WTC11 (cell line): ENCODE measurements at places on chromosomes 1 and 21.

DNA sequence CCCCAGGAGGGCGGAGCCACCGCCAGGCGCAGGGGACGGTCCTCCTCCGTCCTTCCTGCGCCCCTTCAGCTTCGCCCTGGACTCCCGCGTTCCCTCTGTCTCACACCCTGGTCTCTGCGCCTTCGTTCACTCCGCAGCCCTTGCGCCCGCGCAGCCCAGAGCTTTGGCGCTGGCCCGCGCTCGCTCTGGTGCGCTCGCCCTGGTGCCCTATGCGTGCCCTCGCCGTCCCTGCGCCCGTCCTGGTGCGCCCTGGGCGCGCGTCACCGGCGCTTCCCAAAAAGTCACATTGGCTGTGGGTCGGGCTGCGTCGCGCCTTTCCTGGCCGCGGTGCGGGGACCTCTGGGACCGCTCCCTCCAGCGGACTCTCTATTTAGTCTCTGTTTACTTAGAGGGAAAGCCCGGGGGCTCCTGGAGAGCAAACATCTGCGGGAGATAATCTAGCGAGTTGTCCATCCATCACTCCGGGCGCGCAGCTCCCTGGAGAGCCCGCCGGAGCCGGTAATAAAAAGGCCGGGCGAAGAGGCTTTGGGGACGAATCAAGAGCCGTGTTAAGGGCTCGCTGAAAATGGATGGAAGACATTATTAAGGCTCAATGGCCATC, 178.6 kb downstream of the PRDM16 start:
- peak; percentile 55 for DNase-seq

DNA sequence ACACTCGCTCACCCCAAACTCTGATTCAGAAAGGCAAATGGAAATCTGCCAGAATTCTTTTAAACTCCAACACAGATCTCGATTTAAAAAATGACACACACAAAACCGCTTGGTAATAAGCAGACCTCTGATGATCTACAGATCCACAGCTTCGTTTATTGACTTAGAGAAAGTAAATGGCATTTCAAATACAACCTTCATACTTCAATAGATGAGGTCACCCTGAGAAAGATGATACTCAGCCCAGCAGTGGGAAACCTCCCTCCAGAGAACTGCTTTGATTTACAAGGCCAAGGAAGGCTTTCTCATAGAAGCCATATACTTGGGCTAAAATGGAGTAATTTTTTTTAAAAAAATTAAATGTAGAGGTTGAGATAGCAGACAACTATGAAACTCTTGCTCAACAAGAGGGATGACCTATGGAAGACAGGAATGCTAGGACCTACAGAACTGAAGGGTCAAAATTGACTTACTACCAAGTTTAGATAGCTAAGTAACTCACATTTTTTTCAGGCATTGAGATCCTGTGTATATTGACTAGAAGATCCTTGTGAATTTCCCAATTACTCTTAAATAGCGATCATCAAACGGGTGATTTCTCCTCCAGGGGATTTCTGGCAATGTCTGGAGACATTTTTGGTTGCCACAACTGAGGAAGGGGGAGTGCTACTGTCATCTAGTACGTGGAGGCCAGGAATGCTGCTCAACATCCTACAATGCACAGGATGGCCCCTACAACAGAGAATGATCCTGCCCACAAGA, 143.9 kb downstream of the CLIC6 start:
- no peak for DNase-seq

DNA sequence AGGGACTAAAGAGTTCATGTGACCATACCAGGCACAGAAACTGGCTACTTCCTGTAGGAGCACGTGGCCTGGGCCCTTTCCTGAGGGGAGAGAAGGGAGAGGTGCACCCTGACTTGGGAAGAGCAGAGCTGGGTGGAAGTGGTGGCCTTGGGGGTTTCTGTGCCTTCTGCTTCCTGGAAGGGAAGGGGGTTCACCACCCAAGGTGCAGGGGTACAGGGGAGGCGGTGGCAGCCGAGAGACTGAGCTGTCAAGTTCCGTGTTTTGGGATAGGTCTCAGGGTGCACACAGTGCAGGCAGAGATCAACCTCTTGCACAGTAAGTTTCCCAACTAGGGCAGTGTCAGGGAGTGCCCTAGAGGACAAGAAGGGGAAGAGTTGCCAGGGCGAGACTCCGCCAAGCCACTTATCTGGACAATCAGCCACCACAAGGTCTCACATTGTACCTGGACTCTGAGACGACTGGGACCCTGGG, 10.1 kb downstream of the HECTD3 start:
- DNase-seq, result no peak

DNA sequence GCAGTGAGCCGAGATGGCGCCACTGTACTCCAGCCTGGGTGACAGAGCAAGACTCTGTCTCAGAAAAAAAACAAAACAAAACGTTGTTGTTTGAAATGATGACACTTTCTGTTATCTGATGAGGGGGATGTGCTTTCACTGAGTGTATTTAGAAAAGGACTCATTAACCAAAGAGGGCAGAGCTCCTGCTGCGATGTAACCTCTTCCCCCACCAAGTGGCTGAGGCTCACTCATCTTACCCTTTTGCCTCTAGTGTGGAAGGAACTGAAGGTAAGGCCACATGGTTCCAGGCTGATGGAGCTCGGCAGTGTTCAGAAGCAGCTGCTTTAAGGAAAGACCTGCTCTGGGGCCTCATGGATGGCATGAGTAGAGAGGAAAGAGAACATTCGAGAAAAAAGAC, 105.7 kb upstream of the RUNX1 start:
- DNase-seq, result no peak

- DNase-seq, result no peak
These were observed 7.9 kb downstream of the TFAP2E start for GRCh38 chr1:35580949-35581388.

GRCh38 chr21:42878678-42878992, 704 bp downstream of the WDR4 start:
- no peak for DNase-seq

GRCh38 chr1:224047538-224047937, 66.4 kb upstream of the FBXO28 start:
- DNase-seq, result no peak

GRCh38 chr1:170064821-170065220, 9.7 kb downstream of the KIFAP3 start:
- DNase-seq, result no peak

- DNase-seq, result no peak
These were observed 25.2 kb downstream of the MAPKAPK2 start for GRCh38 chr1:206709772-206710459.

DNA sequence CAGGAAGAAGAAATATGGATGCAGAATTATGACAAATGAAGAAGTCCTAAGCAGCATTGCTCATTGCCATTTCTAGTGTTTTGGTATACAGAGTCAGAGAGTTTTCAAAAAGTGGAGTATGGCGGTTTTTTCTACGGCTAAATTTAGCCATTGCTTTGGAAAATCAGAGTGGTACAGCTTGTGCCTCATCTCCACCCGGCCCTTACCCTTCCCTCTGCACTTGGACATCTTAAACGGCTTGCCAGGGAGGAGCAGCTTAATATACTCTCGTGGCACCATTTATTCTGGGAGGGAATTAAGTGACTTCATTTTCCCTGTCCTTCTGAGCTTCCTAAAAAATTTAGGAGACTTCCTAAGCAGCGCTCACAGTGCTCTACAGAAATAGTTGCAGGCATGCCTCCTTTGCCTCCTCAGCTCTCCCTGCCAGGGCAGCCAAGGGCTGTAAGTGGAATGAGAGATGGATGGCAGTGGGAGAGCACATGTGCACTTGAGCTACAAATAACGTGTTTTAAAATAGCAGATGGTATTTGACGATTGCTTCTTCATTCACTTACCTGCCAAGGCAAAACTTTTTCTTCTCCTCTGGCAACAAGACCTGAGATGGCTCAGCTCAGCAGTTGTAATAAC, 51.5 kb upstream of the VAMP3 start:
- no peak for DNase-seq

- no peak for DNase-seq
These were observed 281.8 kb downstream of the VAV3 start for GRCh38 chr1:107683191-107683657.

- no peak for DNase-seq
These were observed 7.6 kb downstream of the PPFIA4 start for GRCh38 chr1:203033917-203034316.

- DNase-seq, result no peak
These were observed 156.9 kb upstream of the SOD1 start for GRCh38 chr21:31502537-31503143.

DNA sequence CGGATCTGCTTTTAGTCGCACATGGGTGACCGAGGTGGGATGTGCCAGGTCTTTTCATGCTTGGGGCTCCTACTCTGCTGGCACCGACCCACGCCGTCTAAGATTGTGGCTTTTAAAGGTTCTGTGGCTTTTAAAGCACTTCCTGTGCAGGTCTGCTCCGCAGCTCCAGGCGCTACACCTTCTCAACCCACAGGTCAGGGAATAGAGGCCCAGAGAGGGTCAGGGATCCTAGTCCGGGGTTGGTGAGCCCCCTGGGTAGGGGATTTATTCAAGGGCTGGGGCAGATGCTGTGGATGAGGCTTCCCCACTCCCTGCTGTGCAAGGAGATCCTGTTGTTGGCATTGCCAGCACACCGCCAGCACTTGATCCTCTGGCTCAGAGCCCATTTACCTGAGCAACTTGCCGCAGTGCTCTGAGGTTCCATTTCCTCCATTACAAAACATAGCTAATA, 212.8 kb upstream of the RAB4A start:
- DNase-seq, result no peak

GRCh38 chr1:109275706-109276345, 7.1 kb downstream of the PSRC1 start:
- DNase-seq, result no peak

DNA sequence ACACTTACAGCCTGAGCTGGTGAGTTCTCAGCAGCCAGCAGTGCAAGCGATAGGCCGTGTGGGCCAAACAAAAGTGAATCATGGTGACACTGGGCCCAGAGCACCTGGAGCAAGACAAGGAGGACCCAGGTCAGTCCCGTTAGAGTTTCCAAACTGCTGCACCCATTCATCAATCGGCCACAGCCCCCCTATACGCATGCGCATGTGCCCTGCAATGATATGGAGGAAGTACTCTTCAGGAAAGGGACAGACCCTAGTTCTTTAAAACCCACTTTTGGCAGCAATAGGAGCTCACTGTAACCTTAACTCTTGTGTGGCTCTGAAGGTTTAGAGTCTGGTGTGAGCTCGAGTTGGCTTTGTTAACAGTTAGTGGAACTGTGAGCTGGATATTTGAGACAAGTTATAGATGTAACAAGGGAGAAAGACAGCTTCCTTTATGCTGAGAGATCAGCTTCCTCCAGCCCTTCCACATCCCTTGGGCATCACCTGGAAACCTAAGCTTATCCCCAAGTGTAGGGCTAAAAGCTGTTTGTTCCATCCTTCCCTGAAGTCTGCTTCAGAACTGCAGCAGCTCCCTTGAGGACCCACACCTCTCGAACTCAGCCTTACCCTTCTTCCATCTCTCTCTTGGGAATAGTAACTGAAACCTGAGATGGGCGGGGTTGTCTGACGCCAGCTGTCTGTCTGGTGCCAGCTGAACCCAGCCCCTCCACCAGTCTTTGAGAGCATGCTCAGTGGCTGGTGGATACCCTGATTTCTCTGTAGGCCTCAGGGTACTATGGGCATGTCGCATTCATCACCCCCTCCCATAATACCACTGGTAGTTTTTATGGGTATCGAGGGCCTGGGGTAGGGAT, 17.7 kb downstream of the NMNAT1 start:
- DNase-seq, result peak; percentile 66

- DNase-seq, result peak; percentile 78
These were observed 570 bp upstream of the NPR1 start for GRCh38 chr1:153677718-153678518.

- DNase-seq, result no peak
These were observed 39.0 kb upstream of the TADA1 start for GRCh38 chr1:166915042-166915441.

DNA sequence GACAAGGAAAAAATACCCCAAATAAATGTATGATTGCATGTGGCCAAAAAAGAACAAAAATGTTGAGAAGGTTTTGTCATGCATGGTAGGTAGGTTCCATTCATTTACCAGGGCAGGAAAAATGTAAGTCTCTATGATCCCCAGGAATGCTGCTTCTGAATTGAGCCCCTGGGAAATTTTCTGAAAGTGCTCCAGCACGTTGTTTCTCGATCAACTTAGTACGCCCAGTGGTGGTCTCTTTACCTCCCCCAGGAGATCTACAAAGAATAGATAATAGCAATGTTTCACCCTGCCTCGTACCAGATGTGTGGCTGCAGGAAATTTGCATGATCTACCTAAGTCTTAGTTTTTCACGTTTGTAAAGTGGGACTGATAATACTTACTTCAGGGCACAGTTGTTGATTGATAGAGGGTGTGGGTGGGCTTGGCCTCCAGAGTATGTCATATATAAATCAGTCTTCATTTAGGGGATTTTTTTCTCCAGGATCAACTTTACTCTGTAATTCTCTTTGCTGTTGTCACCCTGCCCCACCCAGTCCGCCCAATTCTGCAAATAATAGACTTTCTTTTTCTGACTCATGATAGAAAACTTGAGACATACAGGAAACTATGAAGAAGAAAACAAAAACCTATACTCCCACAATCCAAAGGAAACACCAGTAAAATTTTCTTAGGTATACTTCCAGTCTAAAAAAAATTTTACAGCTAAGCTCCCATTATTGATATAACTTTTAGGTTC, 462.0 kb upstream of the RUNX1 start:
- no peak for DNase-seq

GRCh38 chr1:188065917-188066316, 1237.2 kb downstream of the PLA2G4A start:
- no peak for DNase-seq

- DNase-seq, result no peak
These were observed 11.1 kb downstream of the SELE start for GRCh38 chr1:169722779-169723178.

DNA sequence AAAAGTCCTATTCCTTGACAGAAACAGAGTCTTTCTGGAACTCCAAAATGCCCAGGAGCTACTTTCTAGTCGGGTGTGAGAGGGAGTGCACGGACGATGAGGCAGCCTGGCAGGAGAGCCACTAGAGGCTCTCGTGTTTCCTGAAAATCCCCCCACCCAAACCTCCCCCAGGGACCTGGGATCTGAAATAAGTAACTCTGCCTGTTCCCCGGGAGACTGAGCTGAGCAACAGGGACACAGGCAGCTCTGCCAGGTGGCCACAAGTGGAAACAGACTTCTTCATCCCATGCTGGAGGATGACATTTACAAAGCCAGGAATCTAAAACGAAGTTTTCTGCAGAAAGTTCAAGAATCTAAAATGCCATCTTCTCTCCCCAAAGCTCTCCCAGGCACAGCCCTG, 77.1 kb downstream of the ITPKB start:
- DNase-seq, result no peak

- peak; percentile 88 for DNase-seq
These were observed 30.3 kb upstream of the CBR3 start for GRCh38 chr21:36104317-36105300.

DNA sequence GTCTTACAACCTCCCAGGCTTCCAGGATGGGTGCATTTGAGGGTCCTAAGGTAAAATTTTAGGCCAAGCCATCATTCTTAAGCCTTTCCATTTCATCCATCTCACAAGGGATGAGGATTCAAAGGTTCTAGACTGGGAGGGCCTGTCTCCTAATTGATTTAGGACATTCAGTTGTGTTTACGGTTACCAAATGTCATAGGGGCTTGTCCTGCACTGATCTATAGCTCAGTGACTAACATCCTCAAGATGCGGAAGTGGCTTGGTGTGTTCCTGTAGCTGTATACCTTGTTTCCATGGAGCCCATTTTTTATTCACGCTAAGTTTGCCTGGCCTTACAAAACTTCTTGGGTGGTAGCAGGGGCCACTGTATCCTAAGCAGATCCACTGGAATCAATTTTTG, 52.8 kb downstream of the DUSP10 start:
- DNase-seq, result no peak

- peak; percentile 43 for DNase-seq
These were observed 28.0 kb downstream of the TBX15 start for GRCh38 chr1:118960026-118960561.
